Naive thymus-derived CD8-positive, alpha-beta T cell (primary cell): ENCODE measurements at places on chromosomes 7 and 10. TPM values are rescaled to one million over a fixed set of nuclear protein-coding genes. Genes with fewer than 3 reads are reported as not detected.

Gene MKX
- total RNA-seq = not detected

Gene PILRA
- total RNA-seq = 8.6 TPM

- peak overlapping the region; percentile 87 for H3K4me3 ChIP-seq
- H3K27ac ChIP-seq = no peak overlapping the region
- peak; percentile 19 for DNase-seq
- peaks cover 14% of the 10 kb centered on the region for H3K4me1 ChIP-seq
- peaks cover 84% of the 10 kb centered on the region for H3K27me3 ChIP-seq
- no peaks in the 10 kb centered on the region for H3K36me3 ChIP-seq
Observed at GRCh38 chr10:14173706-14174594, 156.8 kb downstream of the FRMD4A start.

DNA sequence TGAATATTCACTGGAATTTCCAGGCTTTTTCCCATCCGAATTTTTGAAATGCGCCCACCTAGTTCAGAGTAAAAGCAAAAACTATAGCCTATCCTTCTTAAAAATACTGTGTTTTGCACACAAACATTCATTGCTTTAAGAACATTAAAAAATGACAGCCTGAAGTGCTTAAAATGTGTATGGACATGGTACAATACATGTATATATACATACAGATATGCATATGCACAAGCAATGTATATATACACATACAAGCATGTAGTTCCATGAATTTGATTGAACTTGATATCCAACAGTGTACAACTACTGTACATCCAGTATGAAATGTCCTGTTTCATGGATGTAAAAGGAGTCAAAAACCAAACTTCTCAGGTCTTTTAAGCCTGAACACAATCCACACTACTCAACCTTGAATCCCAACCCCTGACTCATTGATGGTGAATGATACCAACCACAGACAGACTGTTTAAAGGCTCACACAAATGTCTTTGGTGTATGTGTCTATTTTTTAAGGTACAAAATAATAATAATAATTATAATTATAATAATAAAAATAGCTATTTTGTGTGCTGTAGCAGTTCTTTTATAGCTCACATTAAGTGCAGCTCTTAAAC lies 14.8 kb downstream of the INHBA start:
- H3K27me3 ChIP-seq = peaks cover 10% of the 10 kb centered on the region
- no peaks in the 10 kb centered on the region for H3K36me3 ChIP-seq
- no peaks in the 10 kb centered on the region for H3K4me1 ChIP-seq
- DNase-seq = no peak

DNA sequence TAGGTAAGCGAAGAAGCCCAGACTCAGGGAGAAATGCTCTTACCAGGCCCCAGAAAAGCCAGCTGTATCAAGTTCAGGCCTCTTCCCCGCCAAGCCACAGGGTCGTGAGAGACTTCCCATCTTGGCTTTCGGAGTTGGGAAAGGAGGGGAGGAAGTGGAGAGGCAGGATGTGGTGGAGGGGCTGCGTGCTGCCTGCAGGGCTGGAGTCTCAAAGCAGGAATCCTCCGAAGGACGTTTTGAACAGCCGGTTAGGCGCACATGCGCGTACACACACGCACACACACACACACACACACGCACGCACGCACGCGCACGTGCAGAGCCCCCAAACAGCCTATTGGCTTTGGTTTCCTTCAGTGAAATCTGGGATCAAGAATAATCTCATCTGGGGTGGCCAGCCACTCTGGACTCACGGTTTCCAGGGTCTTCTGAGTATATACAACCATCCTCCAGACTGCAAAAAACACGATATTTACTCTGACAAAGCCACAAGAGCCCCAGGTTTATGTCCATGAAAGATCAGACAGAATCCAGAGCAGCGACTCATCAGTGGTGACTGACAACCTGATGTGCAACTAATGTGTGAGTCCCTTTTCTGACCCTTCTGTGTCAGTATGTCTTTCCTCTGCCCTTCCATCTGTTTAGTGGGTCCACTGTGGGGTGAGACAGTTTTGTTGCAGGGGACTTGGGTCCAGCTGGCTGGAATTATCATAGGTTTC lies 115.0 kb upstream of the ZNF438 start:
- no peaks in the 10 kb centered on the region for H3K36me3 ChIP-seq
- no peak for DNase-seq
- H3K27me3 ChIP-seq = peaks cover 5% of the 10 kb centered on the region
- peak overlapping the region; percentile 42 for H3K4me3 ChIP-seq
- peaks cover 12% of the 10 kb centered on the region for H3K4me1 ChIP-seq
